ENCODE measurements at places on chromosomes 2 and 18.

- no peak for DNase-seq
Measured at GRCh38 chr2:179447839-179448447, 183.3 kb upstream of the SESTD1 start.

- no peak for DNase-seq
Measured at GRCh38 chr2:39492095-39492590, 55.1 kb upstream of the MAP4K3 start.

- DNase-seq, result peak; percentile 3
Measured at GRCh38 chr2:65554765-65555591, 122.6 kb upstream of the SPRED2 start.

- DNase-seq, result no peak
Measured at GRCh38 chr18:67742954-67743353, 226.4 kb upstream of the DSEL start.

- DNase-seq, result no peak
Measured at GRCh38 chr18:21314724-21315123, 72.7 kb downstream of the GREB1L start.

GRCh38 chr2:219680958-219681693, 53.7 kb downstream of the SLC4A3 start:
- DNase-seq, result no peak

GRCh38 chr2:12714391-12715221, 2.1 kb upstream of the TRIB2 start:
- no peak for DNase-seq

GRCh38 chr2:41722668-41723369, 325.0 kb upstream of the PKDCC start:
- DNase-seq, result no peak

DNA sequence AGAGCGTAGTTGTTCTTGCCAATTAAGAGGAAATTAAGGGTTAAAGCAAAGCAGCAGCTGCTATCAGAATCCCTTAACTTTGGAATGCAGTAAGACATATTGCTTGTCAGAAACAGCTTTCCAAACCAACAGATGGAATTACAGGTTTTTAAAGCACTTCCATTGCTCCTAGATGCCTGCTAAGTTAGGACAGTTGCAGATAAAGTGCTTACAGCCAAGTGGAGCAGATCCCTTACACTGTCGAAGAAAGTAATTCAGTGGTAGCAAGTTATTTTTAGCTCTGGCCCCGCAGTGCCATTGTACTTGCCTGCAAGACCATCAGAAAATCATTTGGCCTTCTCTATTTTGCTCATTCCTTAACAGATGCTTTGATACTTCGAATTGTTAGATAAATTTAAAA, 5.4 kb downstream of the PDK1 start:
- no peak for DNase-seq

- DNase-seq, result no peak
Measured at GRCh38 chr2:55112229-55113031, 62.2 kb upstream of the RTN4 start.

DNA sequence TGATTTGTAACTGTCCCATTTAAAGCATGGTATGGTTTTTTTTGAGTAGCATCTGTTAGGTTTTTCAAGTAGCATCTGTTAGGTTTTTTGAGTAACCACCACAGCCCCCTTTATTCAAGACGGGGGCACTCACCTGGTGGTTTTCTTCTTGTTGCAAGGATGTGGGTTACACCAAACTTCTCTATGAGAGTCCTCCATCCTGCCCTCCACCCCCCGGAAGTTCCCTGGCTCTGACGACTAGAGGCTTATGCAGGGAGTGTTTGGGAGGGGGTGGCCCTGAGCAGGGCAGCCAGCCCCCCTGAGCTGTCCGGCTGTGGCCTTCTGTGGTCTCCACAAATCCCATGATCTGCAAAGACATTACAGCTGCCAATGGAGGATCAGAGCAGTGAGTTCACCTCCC, 39.3 kb downstream of the MTCL1 start:
- no peak for DNase-seq

- DNase-seq, result no peak
Measured at GRCh38 chr2:102083393-102083703, 59.2 kb upstream of the IL1R1 start.

- no peak for DNase-seq
Measured at GRCh38 chr18:54416436-54416835, 58.7 kb downstream of the C18orf54 start.

DNA sequence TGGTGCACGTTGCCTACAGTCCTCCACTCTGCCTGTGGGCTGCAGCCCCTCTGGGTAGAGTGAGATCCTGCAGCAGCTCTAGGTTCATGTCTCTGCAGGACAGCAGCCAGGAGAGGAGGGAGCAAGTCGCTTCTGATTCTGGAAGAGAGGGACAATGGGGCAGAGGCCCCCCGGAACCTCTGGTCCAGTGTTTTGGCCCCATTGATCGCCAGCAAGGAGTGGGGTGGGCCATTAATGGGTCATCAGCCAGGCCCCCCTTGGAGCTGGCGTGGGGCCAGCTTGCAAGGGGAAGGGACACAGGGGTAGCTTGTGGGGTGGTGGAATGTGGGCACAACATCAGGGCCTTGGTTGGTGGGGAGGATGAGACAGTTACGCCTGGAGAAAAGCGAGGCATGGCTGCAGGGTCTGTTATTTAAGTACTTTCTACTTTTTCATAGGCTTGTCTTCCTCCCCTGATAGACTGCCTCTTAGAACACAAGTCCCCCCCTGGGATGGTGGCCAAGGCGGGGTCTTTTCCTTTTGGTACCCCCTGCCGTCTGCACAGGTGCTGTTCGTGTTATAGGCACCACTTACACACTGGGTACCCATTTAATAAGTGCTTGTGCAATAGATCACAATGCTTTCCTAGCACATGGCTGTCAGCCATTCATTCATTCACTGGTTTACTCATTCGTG, 44.6 kb downstream of the INHBB start:
- no peak for DNase-seq

GRCh38 chr2:70746094-70746974, 21.7 kb downstream of the ADD2 start:
- no peak for DNase-seq

DNA sequence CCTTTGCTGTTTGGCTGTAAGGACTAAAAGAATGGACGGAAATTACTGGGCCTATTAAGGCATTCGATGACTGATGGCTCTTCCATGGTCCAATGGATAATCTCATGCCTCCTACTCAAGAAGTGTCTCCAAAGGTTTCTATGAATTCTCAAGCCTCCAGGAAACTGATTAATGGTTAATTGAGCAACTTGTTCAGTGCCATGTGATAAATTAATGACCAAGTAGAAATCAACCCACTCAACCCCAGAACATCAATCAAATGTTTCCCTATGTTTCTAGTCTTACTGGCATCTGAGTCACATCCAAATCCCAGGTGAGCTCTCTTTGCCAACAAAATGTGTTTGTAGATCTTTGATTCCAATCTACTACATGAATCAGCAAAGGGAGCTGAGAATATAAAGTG, 103.6 kb downstream of the NXPH2 start:
- no peak for DNase-seq

DNA sequence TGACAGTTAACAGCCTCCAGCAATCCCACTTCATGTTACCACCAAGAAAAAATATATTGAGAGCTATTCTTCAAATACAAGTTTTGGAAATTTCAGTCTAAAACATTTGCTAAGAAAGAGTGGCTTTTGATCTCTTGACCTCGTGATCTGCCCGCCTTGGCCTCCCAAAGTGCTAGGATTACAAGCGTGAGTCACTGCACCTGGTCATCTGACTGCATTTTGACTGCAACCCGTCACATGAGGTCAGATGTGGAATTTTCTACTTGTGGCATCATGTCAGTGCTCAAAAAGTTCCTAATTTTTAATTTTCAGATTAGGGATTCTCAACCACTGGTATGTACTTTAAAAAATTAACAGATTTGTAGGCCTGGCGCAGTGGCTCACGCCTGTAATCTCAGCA, 9.1 kb upstream of the CLK1 start:
- DNase-seq, result no peak

DNA sequence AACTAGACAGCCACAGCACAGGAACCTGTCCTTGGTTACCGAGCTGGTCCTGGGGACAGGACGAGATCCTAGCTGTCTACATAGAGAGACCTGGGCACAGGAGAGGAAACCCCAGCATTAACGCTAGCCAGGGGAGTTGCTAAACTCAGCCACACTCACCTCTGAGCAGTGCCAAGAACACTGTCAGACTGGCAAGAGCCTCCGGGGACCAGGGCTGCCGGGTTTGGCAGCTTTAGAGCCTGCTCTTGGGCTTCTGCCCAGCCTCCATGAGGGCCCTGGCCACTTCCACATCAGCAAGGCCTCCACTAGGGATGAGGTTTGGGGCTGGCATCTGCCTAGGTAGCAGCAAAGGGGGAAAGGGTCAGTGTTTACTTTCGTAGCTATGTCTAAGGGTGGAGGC, 6.7 kb downstream of the TMBIM1 start:
- DNase-seq, result no peak

DNA sequence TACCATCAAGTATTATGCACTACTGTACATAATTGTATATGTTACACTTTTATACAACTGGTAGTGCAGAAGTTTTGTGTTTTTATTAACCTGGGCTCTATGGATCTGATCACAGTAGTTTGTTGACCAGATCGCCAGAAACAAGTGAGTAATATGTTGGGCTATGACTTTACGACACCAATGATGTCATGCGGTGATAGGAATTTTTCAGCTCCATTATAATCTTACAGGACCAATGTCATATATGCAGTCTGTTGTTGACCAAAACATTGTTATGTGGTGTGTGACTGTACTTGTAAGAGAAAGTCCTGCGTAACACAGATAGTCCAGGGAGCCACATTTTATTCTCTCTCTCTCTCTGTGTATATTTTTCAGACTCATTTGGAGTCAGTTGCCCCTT, 4.5 kb upstream of the ACOXL start:
- no peak for DNase-seq

GRCh38 chr2:127355407-127356008, 32.3 kb downstream of the MAP3K2 start:
- no peak for DNase-seq

DNA sequence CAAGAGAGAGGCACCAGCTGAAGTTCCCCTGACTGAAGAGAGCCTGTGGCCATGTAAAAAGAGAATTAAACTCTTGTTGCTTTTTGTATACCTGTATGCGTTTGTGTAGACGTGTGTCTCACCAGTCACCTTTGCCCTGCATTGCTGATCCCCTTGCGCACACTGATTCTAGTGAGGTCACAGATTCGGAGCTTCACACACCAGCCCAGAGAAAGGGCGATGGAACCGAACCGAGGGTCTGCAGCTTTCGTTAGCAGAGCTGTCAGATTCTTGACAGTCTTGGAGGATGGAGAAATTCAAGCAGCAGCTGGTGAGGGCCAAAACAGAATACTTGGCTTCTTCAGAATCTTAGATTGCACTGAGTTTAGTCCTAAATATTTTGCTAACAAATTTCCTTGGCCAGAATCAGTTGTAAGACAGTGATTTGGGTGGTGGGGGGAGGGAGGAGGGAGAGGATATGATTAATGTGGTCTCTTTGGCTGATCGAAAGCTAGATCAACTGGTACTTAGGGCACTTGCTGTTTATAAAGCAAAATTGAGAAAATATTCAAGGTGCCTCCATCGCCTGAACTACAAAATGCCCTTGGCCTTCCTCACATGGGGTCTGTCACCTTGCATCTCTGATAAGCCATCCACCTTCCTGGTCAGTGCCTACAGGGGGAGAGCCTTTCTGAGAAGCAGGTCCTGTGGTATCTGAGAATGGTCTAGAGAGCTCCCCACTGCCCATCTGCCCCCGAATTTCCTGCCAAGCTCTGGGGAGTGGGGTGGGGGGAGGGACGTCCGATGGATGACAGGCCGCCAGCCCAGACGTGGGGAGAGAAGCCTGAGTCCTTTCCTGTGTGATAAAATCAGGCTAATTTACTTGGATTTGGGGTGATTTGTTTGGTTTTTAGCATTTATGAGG, 123.5 kb downstream of the CABLES1 start:
- no peak for DNase-seq

GRCh38 chr18:3213300-3214059, 6.3 kb downstream of the MYOM1 start:
- no peak for DNase-seq

- DNase-seq, result peak; percentile 25
Measured at GRCh38 chr2:98086491-98087446, at the start of gene VWA3B. TSS of gene VWA3B (plus strand) at chr2:98087167. CDS start at chr2:98093093, 5,926 bp downstream.

GRCh38 chr2:101500180-101500579, 25.3 kb upstream of the RFX8 start:
- DNase-seq, result no peak

DNA sequence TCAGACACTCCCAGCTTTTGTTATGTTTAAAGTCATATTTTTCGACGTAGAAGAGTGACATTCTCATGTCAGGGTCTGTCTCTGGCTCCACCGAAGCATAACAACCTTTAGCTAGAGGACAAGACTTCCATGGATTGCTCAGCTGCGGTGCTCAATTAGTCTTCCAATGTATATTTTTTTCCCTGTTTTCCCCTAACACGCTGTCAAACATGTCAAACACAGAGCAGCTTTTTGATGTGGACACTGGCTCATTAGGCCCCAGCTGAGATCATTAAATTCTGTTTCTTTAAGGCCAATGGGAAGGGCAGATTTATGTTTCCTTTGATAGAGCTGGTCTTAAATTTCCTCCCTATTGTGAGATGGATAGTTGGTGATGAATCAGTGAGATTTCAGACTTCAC, 525.4 kb downstream of the PIK3C3 start:
- DNase-seq, result no peak

GRCh38 chr2:145059343-145059742, 539.4 kb upstream of the ZEB2 start:
- no peak for DNase-seq

- DNase-seq, result no peak
Measured at GRCh38 chr18:74249181-74249968, 42.4 kb downstream of the CYB5A start.

GRCh38 chr2:23592898-23593751, 208.1 kb downstream of the KLHL29 start:
- no peak for DNase-seq

DNA sequence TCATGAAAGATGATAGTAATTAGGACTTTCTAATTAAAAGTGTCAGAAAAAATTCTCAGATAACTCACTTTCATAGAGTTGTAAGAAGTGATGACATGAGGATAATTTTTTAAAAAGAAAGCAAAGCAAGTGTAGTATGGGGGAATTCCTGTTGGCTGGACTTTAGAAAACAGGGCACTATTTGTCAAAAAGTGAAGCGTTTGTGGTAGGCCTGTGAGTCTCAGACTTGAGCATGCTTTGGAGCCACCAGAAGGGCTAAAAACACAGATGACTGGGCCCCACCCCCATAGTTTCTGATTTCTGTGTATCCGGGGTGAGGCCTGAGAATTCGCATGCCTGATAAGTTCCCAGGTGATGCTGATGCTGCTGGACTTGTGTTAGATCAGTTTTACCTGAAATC, 222.6 kb upstream of the LRRTM1 start:
- no peak for DNase-seq
